ENCODE measurements at places on chromosomes 5 and 9. TPM values are rescaled to one million over a fixed set of nuclear protein-coding genes. Genes with fewer than 3 reads are reported as not detected.

GRCh38 chr5:159965031-159965837, 43.7 kb upstream of the TTC1 start:
- H3K27ac ChIP-seq, result no peak overlapping the region
- no peaks in the 10 kb centered on the region for H3K36me3 ChIP-seq
- no peaks in the 10 kb centered on the region for H3K27me3 ChIP-seq
- H3K4me1 ChIP-seq, result no peaks in the 10 kb centered on the region
- H3K4me3 ChIP-seq, result no peak overlapping the region

DNA sequence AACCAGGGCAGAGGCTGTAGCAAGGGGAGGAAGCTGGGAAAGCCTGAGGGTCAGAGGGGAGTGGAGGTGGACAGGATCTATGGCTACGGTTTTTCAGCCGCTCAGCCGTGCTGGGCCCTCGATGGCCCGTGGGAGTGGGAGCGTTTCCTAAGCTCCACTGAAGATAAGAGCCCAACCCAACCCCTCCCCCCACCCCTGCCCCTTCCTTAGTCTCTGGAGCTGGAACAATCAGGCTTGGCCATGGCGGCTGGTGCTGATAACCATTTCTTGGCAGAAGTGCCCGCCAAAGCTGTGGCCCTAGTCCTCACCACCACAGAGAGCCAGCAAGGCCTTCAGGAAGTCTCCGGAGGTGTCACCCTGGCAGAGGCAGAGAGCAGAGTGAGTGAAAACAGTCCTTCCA, 20.3 kb upstream of the TNIP1 start:
- peak overlapping the region; percentile 24 for H3K27ac ChIP-seq
- peaks cover 15% of the 10 kb centered on the region for H3K4me1 ChIP-seq
- no peak overlapping the region for H3K4me3 ChIP-seq
- no peaks in the 10 kb centered on the region for H3K27me3 ChIP-seq

- H3K4me1 ChIP-seq, result peaks cover 4% of the 10 kb centered on the region
- no peak for DNase-seq
- H3K27ac ChIP-seq, result no peak overlapping the region
- H3K36me3 ChIP-seq, result no peaks in the 10 kb centered on the region
- no peak overlapping the region for H3K4me3 ChIP-seq
- no peaks in the 10 kb centered on the region for H3K27me3 ChIP-seq
These were observed 1.1 kb downstream of the F2RL2 start for GRCh38 chr5:76622076-76622475.

Gene FOXI1
- total RNA-seq, result 0.14 TPM

Gene WNT8A
- not detected for total RNA-seq

GRCh38 chr9:126146254-126147145, 180.1 kb upstream of the MVB12B start:
- H3K27ac ChIP-seq, result peak overlapping the region; percentile 97
- H3K36me3 ChIP-seq, result no peaks in the 10 kb centered on the region
- peak; percentile 93 for DNase-seq
- H3K4me1 ChIP-seq, result peaks cover 23% of the 10 kb centered on the region

DNA sequence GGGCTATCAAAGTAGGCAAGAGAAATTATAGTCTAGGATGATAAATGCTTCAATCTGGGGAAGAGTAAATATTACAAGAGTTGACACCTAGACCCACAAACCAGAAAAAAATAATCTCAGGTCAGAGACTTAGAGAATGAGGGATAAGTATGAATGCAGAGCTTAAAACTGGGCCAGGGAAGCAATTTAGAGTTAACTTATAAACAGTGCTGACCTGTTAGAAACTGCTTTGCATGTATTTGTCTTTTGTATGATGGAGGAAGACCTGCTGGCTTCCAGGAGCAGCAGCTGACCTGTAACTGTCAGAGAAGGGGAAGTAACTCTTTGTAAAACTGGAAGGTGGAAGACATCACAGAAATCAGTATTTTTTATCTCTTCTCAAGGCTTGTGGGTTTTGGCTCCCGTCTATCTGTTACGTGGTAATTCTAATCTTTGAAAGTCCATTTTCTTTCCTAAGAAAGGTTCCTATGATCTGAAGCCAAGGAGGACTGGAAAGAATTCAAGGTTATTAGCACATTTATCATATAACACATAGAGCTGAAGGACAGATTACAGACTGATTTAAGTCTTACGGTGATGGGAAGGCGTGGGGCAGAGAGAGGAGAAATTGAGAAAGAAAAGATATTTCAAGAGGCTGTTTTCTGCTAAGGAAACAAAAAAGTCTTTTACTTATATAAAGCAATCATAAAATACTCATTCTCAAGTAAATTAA, 114.7 kb upstream of the ADAMTS19 start:
- no peak for DNase-seq
- no peaks in the 10 kb centered on the region for H3K36me3 ChIP-seq
- no peak overlapping the region for H3K4me3 ChIP-seq

DNA sequence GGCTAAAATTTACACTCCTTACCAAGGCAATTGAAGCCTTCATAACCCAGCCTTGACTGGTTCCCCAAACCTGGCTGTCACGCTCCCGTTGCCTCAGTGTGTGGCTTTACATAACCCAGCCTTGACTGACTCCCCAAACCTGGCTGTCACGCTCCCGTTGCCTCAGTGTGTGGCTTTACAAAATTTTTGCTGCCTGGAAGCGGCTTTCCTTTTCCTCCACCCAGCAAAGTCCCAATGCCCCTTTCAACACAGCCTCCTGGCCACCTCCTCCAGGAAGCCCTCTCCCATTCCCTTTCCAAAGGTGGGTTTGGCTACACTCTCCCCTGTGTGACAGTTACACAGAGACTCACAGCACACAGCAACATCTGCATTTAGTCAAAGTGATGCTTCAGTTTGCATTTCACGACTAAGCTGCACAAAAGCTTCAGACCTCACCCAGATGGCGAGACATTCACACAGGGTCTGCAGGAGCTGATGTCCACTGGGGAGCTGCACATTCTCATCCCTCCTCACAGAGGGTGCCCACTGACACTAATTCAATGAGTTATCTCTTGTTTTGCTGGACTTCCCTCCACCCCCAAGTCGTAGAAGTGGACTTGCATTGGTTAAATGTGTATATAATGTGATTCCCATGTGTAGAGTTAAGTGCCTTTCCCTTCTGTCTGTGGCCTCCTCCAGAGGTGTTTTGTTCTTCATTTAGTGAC, 156.6 kb upstream of the PHYKPL start:
- no peak overlapping the region for H3K4me3 ChIP-seq
- DNase-seq, result no peak
- no peak overlapping the region for H3K27ac ChIP-seq
- H3K36me3 ChIP-seq, result no peaks in the 10 kb centered on the region
- no peaks in the 10 kb centered on the region for H3K4me1 ChIP-seq
- no peaks in the 10 kb centered on the region for H3K27me3 ChIP-seq

Gene BTNL8
- 7.3 TPM for total RNA-seq

Gene CNTLN
- total RNA-seq, result 7.0 TPM

- no peaks in the 10 kb centered on the region for H3K36me3 ChIP-seq
- no peaks in the 10 kb centered on the region for H3K4me1 ChIP-seq
- no peak overlapping the region for H3K27ac ChIP-seq
These were observed 241.9 kb downstream of the IRX1 start for GRCh38 chr5:3837506-3837905.

- no peaks in the 10 kb centered on the region for H3K4me1 ChIP-seq
- no peak overlapping the region for H3K4me3 ChIP-seq
- no peak overlapping the region for H3K27ac ChIP-seq
- no peaks in the 10 kb centered on the region for H3K27me3 ChIP-seq
- peak; percentile 10 for DNase-seq
These were observed 41.0 kb downstream of the ESM1 start for GRCh38 chr5:54944364-54944763.

Gene GLDC
- total RNA-seq, result 320 TPM

Gene LHX3
- total RNA-seq, result 1.1 TPM

All from Caco-2 (cell line).